ENCODE measurements at places on chromosomes 2 and 18. TPM values are rescaled to one million over a fixed set of nuclear protein-coding genes. Genes with fewer than 3 reads are reported as not detected.

PLEKHH2 gene
- 22.8 TPM for total RNA-seq

- peak; percentile 43 for DNase-seq
Observed at GRCh38 chr2:218345491-218346236, 11.0 kb upstream of the CATIP start.

DNA sequence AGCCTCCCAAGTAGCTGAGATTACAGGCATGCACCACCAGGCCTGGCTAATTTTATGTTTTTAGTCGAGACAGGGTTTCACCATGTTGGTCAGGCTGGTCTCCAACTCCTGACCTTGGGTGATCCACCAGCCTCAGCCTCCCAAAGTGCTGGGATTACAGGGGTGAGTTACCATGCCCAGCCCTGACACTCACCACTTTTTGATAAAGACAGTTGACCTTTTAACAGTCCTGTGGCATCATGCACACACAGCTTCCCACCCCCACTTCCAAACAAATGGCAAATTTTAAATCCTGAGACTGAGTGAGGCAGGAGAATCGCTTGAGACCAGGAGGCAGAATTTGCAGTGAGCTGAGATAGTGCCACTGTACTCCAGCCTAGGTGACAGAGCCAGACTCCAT is 6.2 kb upstream of the DNAJB2 start:
- no peak for DNase-seq

DNA sequence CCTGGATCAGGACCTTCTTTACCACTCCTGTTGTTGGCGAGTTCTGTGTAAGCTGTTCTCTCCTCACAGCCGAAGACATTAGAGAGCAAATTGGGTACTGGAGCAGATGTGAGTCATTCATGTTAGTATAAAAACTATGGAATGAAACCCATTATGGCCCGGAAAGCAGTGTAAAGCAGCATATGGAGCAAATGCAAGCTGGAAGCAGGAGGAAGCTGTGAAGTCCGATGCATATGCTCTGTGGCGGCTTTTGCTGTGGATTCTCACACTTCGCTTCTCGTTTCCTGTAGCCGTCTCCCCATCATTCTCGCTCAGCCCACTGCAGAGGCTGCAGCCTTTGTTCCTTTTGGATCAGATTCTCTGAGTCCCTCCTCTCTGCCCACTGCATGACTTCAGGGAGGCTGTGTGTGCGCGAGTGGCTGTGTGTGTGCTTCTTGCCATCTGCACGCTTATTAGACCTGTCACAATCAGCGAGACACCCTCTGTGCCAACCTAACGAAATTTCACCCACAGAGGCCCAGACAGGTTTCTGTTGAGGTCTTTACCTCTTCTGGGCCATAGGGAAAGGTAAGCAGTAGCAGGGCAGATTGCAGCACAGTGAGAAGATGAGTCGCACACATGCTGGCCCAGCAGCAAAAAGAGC is 3.3 kb upstream of the GALNT14 start:
- DNase-seq, result no peak

All from posterior vena cava (tissue), 2 donors.